ENCODE measurements at places on chromosomes 7 and 10.

DNA sequence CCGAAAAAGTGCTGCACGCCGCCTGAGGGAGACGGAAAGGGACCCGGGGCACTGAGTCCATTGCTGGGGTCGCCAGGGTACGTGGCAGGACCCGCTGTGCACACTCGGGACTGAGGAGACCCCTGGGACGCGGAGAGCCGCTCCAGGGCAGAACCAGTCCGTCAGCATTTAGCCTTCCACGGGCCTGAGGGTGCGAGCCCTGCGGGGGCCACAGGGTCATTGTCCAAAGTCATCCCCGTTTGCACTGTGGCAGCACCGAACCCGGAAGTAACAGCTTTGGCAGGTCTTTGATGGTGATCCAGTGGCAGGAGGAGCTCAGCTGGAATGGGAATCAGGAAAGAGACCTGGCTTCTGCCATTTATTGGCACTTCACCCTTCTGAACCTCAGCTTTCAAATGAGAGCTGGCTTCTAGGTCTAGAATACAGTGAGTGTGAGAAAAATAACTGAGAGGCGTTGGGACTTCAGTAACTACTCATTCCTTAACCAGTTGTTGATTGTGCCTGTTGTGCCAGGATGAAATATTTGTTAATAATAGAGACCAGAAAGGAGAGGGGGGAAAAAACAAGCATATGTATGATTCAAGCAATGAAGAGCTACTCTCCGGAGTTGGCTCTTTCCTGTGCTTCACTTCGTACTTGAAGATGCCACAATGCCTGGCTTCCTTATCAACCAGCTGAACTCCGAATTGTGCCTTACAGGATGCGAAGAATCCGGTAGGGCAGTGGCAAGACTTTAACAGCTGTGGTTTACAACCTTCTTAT, 811 bp upstream of the ARHGAP12 start:
- DNase-seq = peak; percentile 51

DNA sequence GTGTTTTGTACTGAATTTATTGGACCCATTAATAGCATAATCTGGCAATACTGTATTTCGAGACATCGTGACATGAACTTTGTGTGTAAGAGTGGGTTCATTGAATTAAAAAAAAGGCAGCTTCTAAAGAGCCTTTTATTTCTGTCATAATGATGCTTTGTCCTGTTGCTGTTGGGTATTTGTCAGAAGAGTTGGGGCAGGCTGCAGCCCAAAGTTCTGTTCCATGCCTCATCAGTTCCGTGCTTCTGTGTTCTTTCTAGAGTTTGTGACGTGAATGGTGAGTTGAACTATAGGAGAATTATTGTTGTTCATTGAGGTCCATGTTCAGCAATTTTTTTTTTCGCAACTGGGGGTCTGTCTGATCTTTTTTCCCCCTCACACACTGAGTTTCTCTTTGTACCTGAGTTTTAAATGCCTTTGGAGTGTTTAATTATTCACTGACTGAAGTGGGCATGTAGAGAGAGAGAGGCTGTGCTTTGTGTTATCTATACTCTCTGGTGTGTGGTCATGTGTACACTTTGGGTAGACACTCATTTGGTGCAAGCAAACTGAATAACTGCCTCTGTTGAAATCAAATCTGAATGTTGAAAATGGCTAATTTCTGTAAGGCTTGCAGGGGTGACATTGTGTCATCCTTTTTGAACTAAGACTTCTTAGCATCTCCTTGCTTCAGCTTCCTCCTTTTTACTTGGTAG, 69.8 kb downstream of the ADD3 start:
- peak; percentile 79 for DNase-seq

- DNase-seq = peak; percentile 36
These were observed 70.2 kb downstream of the HTR7 start for GRCh38 chr10:90787393-90788198.

- no peak for DNase-seq
These were observed 34.6 kb upstream of the PDK4 start for GRCh38 chr7:95630702-95631458.

DNA sequence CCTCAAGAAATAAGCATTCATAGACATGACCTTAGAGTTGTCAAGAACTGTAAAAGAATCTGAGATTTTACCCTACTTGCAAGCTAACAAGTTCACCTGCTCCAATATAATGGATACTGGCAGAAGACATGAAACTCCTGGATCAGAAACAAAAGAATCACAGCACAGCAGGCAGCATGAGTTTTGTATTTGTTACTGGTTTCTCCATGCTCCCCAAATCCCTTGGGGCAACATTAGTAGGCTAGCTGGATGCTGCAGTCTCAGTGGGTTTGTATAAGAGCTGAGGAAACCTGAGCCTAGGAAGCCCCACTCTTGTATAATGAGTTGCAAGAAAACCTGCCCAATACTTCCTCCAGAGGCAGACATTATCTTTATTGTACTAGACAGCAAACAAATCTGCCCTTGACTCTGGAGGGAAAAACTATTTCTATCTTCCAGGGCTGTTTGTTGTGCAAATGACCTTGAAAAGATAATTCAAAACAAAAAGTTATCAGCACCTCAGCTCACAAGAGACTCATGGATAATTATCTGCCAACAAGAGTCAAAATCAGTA, 64.8 kb downstream of the ABLIM1 start:
- DNase-seq = no peak

DNA sequence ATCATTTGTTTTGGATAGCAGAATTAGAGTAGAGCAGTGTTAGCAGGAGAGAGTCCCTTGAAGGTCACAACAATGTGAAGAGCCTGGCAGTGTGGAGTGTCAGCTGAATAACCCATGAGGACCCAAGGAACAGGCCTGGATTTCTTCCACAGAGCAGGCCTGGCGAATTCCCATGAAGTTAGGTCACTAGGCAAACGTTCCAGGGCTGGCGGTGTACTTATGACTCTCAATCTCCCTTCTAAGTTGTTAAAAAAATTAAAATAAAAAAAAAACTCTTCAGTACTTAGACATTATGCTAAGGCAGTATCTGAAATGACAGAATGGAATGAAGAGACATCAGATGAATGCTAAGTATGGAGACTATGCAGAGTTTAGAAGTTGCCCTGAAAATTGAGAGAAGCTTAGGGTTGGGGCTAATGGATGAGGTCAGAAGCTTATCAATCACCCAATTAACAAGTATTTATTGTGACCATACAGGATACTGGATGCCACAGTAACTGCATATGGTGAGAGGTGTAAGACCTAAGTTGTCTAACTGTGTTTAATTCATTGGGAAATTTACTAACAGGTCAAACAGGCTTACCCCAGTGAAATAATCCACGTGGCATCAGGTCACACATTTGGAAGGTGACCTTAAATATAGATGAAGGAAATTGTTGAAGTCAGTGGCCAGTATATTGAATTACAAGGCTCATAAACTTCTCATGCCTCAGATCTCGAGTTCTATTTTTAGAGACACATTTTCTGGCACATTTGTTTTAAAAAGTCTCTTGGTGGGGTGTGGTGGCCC, 126.2 kb upstream of the NRP1 start:
- no peak for DNase-seq

DNA sequence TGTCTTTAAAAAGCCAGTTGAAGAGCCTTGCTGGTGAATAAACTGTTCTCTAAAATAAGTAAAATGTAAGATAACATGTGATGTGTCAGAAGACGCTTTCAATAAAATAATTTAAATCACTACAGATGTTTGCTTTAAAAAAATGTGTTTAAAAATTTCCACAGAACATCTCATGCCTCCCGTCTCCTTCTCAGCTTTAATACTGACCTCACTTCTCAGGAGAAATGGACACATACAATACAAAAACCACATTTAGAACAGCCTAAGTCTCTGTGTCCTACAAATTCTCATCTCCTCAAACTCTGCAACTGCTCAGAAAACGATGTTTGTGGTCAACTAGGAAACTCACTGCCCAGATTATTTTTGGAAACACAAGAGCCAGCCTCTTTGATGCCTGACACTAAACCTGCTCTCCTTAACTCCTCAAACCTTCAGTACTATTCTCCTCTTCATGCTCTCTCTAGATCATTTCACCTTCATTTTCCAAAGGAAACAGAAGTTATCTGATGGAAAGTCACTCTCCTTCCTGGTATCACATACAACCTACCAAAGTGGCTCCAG, 120.3 kb downstream of the ZNF438 start:
- no peak for DNase-seq

- no peak for DNase-seq
These were observed 102.5 kb downstream of the SND1 start for GRCh38 chr7:127754457-127754856.

GRCh38 chr7:130420943-130421578, 19.8 kb downstream of the CEP41 start:
- no peak for DNase-seq

DNA sequence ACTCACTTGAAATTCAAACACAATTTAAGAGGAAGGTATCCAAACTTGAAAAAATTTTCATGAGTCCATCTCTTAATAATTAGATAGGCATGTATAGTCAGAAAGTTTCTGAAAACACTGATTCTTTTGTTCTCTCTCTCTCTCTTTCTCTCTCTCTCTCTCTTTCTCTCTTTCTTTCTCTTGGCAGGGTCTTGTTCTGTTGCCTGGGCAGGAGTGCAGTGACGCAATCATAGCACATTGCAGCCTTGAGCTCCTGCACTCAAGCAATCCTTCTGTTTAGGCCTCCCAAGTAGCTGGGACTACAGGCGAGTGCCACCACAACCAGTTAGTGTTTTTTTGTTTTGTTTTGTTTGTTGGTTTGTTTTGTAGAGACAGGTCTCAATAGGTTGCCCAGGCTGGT, 59.3 kb downstream of the PRTFDC1 start:
- no peak for DNase-seq

GRCh38 chr10:119319161-119319919, 112.0 kb downstream of the GRK5 start:
- no peak for DNase-seq

DNA sequence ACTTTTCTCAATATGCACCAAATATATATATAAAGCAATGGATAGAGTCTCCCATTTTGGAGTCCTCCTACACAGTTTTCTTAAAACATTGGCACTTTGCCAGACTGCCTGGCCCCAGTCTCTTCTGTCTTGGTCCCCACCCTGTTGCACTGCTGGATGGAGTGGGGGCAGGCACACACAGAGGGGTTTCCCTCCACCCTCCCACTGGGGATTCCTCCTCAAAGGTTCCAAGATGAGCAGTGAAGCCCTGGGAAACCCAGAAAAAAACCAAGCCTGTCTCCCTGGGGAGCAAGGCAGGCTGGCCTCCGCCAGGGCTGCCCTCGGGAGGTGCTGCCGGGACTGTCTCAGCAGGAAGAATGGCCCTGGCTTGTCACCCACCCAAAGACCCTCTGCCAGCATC, 68.0 kb downstream of the SH3PXD2A start:
- no peak for DNase-seq

- DNase-seq = peak; percentile 35
These were observed 106.8 kb downstream of the UBE2H start for GRCh38 chr7:129845972-129846327.

DNA sequence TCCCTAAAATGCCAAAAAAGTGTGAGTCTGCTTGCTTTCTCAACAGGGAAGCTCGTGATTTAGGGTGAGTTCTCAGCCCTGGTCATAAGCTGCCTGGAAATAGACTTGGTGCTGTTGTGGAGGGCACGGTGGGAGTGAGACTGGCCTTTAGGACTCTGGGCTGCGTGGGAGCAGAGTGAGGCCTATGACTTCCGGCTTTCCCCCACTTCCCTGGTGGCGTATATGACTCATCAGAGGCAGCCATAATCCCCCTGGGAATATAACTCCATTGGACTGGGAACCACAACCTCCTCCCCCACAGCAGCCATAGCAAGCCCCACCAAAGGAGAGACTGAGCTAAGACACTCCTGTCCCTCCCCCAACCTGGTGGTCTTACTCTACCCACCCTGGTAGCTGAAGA, 95.0 kb downstream of the PON1 start:
- DNase-seq = peak; percentile 57

- DNase-seq = no peak
These were observed 554.4 kb downstream of the INHBA start for GRCh38 chr7:41148521-41148951.

DNA sequence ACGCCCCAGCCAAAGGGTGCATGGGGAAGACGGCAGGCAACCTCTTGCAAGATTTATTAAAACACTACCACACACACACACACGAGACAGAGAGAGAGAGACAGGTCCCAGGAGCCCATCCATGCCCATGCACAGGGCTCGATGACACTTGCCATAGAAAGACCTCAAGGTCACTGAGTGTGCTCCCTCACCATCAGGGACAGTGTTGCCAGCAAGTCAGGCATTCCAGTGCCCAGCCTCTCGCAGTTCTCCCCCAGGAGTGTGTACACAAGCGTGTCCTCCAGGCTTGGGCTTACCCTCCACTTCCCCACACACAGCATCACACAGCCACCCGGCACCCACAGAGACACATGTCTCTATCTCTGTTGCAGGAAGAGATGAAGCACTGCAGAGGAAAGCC, 46.8 kb upstream of the SLF2 start:
- no peak for DNase-seq

DNA sequence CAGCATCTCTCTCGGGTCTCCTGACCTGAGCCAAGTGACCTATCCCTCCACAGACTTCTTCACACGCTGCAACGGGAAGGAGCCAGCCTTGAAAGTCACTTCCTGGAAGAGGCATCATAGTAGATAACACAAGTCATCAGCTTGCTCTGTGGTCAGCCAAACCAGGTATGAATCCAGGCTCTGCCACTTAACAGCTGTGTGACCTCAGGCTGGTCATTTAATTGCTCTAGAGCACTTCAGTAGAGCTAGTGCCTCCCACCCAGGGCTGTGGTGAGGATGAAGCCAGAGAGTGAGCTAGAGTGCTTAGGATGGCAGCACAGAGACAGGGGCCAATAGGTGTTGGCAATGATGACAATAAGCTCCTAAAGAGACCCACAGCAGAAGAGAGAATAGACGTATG, 247.7 kb upstream of the ZMIZ1 start:
- DNase-seq = no peak

DNA sequence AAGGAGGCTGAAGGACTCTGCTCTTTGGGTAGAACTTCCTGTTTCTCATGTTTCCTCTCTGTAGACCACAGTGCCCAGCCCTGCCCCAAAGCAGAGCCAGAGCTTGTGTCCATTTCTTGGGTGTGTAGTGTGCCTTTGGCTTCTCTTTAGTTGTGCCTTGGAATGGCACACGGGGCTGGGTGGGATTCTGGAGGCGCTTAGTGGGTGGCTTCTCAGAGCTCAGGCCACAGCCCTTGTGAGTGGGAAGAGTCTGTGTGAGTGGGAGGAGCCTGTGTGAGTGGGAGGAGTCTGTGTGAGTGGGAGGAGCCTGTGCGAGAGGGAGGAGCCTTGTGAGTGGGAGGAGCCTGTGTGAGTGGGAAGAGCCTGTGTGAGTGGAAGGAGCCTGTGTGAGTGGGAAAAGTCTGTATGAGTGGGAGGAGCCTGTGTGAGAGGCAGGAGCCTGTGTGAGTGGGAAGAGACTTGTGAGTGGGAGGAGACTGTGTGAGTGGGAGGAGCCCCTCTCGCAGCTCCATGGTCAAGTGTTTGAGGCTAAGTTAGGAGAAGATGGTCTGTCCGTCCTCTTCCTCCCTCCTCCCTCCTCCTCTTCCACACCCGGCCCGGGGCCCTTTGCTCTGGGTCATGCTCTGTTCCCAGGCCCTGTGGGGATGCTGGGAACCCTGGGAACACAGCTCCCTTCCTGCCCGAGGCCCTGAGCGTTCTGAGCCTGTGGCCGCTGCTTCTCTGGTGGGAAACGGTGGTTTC, 153.0 kb downstream of the GRK5 start:
- DNase-seq = peak; percentile 57
